Activated T-cell treated with anti-CD3 and anti-CD28 coated beads for 48 hours (primary cell): ENCODE measurements at places on chromosomes 4 and X.

DNA sequence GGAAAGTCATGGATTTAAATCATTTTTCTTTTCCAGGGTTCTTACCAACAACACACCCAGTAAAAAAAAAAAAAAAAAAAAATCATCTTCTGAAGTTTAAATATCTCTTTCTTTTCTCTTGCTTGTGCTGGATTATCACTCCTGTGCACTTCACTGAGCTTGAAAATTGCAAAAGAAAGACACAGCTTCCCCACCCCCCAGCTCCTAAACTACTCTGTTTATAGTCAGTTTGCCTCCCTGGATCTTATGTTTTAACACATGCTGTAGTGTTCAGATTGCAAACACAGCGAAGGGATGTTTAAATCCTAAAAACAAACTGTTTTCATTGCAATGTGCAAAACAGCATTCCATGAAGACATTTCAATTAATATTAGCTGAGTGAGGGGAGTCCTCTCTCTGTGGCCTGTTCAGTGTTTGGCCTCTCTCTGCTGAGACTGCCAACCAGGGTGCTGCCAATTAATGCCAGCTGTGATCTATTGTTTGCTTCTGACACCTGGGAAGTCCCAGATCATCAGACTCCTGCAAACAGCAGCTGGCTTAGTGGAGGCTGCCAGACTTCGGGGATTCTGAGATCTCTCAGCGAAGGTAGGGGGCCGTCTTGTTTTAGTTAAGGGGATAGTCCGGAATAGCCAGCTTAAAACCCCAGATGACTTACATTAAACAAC is 171.1 kb upstream of the PITX2 start:
- DNase-seq, result no peak

- DNase-seq, result no peak
Measured at GRCh38 chr4:155568641-155569220, 97.9 kb upstream of the GUCY1A1 start.

GRCh38 chrX:52118262-52118661 is 49.3 kb upstream of the MAGED4B start:
- DNase-seq, result no peak

DNA sequence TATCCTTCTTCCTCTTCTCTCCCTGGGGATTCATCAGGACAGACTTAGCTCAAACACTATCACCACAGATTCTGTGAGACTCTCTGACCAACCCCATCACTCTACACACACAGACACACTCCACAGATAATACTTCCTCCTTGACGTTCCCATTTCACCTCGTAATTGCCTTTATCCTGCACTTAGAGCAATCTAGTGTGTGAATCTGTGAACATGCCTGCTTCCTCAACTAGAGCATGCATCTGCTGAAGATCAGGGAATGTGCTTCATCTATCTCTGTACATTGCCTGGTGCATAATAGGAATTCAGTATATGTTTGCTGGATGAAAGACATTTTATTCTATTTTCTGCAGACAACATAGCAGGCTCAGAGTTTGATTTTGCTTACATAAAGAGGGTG is 25.1 kb upstream of the HS6ST2 start:
- DNase-seq, result no peak

DNA sequence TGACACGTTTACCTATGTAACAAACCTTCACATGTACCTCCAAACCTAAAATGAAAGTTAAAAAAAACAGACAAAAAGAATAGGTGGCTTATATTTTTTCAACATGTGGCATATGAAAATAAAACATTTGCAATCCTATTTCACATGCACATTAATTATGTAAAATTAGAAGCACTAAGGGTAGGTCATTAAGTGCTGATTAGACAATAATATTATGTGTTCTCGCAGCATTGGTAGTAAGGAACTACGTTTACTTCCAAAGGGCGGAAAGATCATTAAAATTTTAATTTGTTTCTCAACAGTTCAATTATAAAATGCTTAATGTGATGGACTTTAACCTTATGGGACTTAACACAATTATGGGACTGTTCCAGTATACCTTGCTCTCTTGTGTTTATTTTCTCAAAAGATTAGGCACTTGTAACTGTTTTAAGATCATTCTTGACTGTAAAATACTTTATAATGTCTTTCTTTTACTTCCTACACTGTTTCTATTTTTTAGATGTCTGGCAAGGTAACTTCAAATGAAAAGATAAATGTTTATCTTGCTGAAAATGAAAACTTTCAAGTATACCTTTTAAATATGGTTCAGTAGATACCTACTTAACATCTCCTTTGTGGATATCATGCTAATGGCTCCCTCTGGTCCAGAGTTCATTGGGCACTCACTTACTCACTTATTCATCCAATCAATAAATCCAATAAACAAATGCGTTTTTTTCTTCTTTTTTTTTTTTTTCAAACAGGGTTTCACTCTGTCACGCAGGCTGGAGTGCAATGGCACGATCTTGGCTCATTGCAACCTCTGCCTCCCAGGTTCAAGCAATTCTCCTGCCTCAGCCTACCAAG is 202.0 kb downstream of the ARAP2 start:
- DNase-seq, result no peak

- DNase-seq, result no peak
Measured at GRCh38 chr4:179124957-179125356, 1682.7 kb upstream of the AGA start.
